Activated CD4-positive, alpha-beta T cell treated with anti-CD3 and anti-CD28 coated beads, Interleukin-2, Interleukin-6, amounts not matched to agents 100 ng/mL and 50 ng/mL, durations not matched to agents 16 hours and 8 hours (primary cell): ENCODE measurements at places on chromosomes 7 and 10.

DNA sequence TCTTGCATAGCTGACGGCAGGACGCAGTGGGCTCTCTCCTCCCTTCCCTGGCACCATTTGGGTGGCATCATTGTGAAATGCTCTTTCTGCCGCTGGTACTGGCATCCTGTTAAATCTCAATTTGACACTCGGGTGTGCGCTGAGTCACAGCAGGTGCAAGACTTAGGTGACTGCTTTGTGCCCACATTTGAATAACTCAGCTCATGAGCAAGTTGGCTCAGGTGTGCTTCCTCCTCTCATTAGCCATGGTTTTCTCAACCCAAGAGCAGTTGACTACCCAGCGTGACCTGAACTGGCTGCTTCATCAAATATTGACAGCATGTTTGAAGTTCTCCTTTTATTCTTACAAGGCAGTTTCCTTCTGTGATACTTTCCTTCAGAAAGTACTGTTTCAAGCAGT, 24.6 kb upstream of the NFE2L3 start:
- DNase-seq: no peak

GRCh38 chr7:139675127-139676125, 102.4 kb downstream of the HIPK2 start:
- DNase-seq: peak; percentile 51

DNA sequence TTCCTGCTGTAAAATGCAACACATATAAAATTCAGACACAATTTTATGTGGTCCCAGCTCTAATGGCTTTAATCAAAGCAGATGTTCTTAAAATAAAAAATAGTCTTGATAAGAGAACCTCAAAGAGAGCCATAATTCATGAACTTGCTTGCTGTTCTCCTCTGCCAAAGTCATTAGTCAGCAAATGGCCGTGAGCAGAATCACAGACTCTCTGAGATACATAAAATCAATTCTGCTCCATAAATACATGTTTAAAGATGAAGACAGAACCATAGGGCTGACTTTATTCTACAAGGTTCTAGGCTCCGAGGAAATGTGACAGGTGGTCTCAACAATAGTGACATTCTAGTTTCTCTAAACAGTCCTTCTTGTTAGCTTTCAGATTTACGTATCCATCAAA, 29.8 kb downstream of the HSPA12A start:
- DNase-seq: no peak

GRCh38 chr7:134419875-134420274, 39.0 kb downstream of the AKR1B1 start:
- no peak for DNase-seq

DNA sequence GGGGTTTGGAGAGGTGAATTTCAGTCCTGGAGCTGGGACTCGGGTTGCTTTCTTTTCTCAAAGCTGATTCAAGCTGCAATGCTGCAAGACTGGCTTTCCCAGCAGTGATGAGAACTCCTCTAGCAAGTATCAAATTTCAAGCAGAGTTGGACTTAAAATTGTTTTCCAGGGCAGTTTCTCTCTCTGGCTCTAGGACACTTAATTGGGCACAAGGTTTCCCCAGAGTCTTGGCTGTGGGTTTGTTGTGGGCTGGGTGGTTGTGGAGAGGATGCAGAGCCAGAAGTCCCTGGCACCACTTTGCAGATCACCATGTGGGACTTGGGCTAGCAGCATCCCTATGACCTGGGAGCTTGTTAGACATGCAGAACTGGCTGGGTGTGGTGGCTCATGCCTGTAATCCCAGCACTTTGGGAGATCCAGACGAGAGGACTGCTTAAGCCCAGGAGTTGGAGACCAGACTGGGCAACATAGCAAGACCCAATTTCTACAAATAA, 16.8 kb downstream of the AKR1B15 start:
- DNase-seq: no peak

DNA sequence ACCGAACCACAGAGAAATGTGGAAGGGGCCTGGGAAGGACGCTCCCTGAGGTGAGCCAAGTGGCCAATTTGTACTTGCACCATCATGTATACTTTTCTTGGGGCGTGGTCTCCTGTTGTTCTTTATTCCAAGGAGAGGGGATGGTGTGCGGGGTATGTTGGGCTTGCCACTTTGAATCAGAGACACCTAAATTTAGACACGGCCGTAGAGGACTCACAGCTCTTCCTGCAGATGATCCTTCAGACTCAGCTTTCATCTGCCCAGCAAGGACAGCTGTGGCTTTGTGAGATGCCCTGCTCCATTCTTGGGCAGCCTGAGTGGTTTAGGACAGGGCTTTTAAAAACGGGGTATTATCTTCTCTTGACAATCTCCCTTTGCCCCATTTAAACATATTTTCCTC, 473.2 kb downstream of the REEP3 start:
- DNase-seq: no peak
